Stimulated activated CD4-positive, alpha-beta T cell treated with anti-CD3 and anti-CD28 coated beads, Interleukin-2, amount 100 ng/mL, for 24 hours (primary cell): ENCODE measurements at places on chromosomes 6 and 20.

- no peak for DNase-seq
Measured at GRCh38 chr20:37473249-37474000, 47.6 kb upstream of the NNAT start.

- no peak for DNase-seq
Measured at GRCh38 chr6:129890701-129891100, 29.6 kb upstream of the TMEM244 start.

- no peak for DNase-seq
Measured at GRCh38 chr6:45617441-45617840, 239.7 kb upstream of the SUPT3H start.

GRCh38 chr20:21228511-21228910 is 74.6 kb upstream of the XRN2 start:
- DNase-seq: no peak

DNA sequence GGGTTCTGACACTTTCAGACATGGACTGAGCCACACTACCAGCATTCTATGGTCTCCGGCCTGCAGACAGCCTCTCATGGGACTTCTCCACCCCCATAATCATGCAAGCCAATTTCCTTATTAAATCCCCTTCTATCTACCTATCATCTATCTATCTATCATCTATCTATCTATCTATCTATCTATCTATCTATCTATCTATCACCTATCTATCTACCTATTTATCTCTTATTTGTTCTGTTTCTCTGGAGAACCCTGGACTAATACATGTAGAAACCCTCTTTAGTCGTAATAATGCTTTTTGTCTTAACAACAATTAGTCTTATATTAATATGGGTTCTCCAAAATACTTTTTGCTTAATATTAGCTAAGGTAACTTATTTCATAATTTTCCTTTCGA is 174.1 kb upstream of the PRSS16 start:
- no peak for DNase-seq

DNA sequence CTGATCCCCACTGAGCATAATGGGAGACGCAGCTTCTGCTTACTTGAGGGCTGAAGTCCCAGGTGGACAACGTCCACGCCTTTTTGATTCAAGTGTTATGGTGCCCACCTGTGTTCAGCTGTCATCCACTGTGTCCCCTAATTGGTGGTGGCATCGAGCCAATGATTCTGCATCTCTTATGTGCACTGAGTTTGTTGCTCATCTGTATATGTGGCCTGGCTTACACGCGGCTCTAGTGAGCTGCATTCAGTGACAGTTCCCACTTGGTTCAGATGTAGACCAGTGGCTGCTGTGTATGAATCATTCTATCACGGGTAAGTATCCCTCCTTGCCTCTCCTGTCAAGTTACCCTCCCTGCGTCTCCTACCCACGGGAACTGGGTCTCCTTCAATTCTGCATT is 131.2 kb upstream of the CLDN20 start:
- no peak for DNase-seq

DNA sequence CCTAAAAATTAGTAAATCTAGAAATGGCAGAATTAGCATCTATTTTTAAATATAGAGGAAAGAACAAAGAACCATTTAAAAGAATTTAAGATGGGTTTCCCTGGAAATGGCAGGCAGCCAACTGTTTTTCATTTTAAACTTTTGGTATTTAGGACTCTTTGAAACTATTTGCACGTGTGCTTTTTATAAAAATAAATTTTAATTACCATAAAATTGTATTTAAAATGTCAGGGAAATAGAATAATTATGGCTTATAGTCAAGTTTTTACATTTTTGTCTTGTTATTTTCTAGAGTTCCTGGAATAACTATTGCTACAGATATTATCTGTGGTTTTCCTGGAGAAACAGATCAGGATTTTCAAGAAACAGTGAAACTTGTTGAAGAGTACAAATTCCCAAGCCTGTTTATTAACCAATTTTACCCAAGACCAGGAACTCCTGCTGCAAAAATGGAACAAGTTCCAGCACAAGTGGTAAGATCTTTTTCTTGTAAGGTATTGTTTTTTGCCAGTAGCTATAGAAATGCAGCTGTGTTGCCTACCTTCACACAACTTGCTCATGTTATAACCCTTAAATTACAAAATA is 528.7 kb upstream of the SOX4 start:
- DNase-seq: no peak
